Stromal cell of bone marrow (primary cell): ENCODE measurements at places on chromosomes 6 and 20.

DNA sequence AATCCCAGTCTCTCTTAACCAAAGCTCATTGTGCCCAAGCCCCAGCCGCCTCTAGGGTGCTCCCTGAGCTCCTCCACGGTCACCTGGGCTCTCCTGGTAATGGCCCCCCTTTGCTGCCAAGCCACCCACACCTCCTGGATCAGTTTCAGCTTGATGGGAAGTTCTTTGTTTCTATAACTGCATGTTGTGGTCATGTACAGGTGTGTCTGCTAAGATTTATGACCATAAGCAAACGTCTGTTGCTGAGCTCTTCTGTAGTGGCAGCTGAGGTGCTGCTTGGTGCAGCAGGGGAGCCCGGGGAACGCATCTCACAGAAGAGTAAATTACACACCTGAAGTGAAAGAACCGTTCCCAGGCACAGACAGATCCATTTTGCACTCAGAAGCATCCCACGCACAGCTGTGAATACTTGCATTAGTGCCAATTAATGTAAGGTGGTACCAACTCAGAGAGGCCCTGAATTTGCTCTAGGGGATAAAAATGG lies 194.6 kb upstream of the ARID1B start:
- DNase-seq = no peak

- no peak for DNase-seq
These were observed 221.6 kb upstream of the HS3ST5 start for GRCh38 chr6:114564302-114564933.

- peak; percentile 33 for DNase-seq
These were observed 2.0 kb upstream of the NPEPL1 start for GRCh38 chr20:58690396-58691135.

GRCh38 chr20:17871181-17871580 lies 97.4 kb downstream of the SNX5 start:
- no peak for DNase-seq

- no peak for DNase-seq
These were observed 17.1 kb downstream of the B4GALT5 start for GRCh38 chr20:49696594-49696993.

- no peak for DNase-seq
These were observed 17.7 kb downstream of the SLC12A5 start for GRCh38 chr20:46046588-46047310.

GRCh38 chr6:18763086-18763485 lies 375.9 kb downstream of the RNF144B start:
- no peak for DNase-seq

DNA sequence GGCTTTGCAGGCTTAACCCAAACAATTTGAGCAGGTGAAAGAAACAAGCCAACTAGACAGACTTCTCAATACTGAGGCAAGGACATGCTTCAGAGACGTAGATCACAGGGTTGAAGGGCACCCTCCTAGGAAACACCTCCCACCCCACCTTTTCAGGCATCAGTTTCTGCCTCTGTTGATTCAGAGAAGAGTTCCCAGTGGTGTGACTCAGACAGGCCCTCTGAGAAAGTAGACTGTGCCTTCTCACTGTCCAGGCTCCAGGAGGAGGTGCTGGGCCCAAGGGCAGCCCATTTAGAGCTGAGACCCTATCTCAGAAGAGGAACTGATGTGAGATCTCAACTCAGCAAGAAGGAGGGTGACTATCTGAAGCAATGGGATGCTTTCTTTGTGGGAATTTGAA lies 108.1 kb downstream of the FAM50B start:
- no peak for DNase-seq

GRCh38 chr6:80446454-80447045 lies 340.1 kb downstream of the BCKDHB start:
- no peak for DNase-seq

GRCh38 chr20:1388741-1389483 lies 3.9 kb downstream of the FKBP1A start:
- no peak for DNase-seq

DNA sequence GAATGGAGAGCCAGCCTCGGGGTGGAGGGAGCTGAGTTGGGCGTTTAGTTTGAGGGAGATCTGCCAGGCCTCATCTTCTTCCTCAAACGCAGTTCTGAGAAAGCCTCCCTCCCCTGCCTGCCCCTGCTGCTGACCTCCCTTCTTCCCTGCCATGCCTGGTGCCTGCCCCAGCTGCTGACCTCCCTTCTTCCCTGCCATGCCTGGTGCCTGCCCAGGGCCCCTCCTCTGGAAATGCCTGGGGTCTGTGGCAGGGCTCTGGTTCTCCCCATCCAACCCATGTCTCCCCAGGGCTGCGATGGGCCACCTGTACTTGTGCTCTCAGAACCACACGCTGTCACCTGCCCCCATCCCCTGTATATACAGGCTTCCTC lies 114.6 kb downstream of the VEGFA start:
- DNase-seq = no peak
